Amniotic epithelial cell (primary cell): ENCODE measurements at places on chromosomes 5 and 9.

- DNase-seq = no peak
These were observed 101.9 kb downstream of the SLC28A3 start for GRCh38 chr9:84238652-84239051.

DNA sequence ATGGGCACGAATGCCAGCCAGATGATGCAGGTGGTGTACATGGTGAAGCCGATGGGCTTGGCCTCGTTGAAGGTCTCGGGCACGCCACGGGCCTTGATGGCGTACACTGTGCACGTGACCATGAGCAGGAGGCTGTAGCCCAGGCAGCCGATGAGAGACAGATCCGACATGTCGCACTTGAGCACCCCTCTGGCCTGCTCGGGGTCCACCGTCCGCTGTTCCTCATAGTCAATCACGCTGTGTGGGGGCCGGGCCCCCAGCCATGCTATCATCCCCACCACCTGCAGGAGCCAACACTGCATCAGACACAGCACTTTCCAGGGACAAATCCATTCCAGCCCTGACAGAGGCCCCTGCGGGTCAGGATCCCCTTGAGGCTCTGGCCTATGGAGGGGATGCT lies 12.2 kb downstream of the GRM6 start:
- DNase-seq = no peak

DNA sequence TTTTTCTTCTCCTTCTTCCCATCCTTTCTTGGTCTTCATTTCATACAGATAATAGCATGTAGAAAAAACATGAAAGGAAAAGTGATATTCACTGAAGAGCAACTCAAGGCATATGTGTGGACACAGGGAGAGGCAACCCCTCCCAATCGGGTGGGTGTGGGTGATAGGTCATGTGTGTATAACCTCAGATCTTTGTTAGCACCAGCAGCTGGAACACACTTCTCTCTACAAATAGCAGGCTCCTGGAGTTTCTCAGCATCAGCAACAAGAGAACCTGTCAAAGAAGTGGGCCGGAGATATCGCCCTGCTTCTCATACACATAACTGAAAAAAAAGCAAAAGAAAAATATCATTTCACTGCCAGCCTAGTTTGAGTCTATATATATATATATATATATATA lies 426.4 kb downstream of the DTWD2 start:
- DNase-seq = no peak

- no peak for DNase-seq
These were observed 367.9 kb downstream of the DIRAS2 start for GRCh38 chr9:90274725-90275124.
